ENCODE measurements at places on chromosomes 3 and 15.

- no peak for DNase-seq
Observed at GRCh38 chr3:40661284-40661683, 136.5 kb downstream of the ZNF621 start.

DNA sequence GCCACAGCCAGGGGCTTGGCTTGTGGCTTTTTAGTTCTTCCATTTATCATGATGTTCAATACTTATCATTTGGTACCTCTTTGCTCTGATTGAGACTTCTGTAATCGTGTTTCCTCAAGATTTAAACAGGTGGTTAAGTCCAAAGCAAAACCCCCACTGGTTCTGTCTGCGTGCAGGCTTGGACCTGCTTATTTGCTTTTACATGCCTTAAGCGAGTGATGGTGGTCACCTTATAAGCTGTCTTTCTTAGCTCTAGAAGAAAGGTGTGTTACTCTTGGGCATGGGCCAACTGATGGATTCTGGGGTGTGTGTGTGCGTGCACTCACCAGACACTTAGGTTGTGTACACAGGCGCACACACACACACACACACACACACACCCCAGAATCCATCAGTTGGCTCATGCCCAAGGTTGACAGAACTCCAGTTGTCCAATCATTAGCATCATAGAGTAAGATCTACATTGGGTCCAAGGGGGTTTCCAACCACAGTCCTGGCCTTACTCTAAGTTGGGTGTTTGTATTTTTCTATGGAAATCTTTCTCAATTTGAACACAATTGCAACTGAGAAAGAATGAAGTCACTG, 1.2 kb downstream of the MYZAP start:
- DNase-seq = no peak

- DNase-seq = no peak
Observed at GRCh38 chr3:23611737-23612295, 193.9 kb upstream of the UBE2E1 start.

- DNase-seq = no peak
Observed at GRCh38 chr3:172707967-172708366, 2.9 kb downstream of the NCEH1 start.

DNA sequence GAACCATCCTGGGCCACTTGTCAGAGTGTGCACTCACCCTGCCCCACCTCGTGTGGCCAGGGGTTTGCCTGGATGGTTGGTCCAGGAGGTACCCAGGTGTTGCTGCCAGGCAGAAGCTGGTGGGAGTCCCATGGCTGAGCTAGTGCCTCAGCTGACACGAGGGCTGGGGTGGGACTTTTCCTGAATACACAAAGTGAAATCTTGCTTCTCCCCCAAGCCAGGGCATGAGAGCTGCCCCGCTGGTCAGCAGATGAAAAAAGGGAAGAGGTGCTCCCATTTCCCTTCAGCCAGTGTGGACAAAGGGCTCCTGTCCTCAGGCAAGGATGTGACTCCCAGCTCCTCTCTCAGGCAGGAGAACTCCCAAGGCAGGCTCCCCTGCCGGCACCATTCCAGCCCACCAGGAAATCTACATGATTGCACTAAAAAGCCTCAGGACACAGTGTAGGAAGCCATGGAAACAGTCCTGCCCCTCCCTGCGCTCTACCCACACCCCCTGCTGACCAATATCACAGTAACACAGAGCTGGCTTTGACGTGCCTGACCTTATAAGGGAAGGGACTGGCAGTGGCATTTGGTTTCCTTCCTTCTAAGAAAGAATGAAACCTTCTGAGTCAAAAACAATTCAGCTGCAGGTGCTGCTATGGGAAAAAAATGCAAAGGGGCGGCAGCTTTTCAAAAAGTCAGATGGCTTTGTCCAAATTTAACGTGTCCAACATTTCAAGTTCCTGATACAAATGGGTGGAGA, 33.9 kb downstream of the MYO5C start:
- DNase-seq = peak; percentile 29

DNA sequence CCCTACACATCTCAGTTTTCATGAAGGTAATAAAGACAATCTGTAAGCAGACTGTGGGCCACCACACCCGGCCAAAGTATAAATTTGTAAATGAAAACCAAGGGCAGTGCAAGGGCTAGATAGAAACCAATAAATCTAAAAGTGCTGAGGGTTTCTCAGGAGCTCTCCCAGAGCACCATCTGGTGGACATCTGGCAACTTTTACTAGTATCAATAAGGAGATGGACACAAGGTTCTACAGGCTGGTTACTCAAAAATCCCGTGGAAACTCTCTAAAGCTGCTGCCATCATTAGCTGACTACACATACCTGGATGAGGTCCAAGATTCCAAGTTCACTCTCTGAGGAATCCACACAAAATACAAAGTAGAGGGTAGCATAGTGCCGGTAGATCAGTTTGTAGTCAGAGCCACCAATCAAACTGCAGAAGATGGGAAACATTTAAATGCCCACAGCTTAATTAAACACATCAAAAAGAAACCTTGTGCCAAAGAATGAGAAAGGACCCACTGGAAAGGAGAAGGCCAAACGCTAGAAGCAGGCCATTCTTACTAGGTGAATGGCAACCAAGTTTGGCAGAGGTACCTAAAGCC, 5.5 kb downstream of the AP3S2 start:
- no peak for DNase-seq

- no peak for DNase-seq
Observed at GRCh38 chr15:84814916-84815315, 2.2 kb upstream of the ALPK3 start.

DNA sequence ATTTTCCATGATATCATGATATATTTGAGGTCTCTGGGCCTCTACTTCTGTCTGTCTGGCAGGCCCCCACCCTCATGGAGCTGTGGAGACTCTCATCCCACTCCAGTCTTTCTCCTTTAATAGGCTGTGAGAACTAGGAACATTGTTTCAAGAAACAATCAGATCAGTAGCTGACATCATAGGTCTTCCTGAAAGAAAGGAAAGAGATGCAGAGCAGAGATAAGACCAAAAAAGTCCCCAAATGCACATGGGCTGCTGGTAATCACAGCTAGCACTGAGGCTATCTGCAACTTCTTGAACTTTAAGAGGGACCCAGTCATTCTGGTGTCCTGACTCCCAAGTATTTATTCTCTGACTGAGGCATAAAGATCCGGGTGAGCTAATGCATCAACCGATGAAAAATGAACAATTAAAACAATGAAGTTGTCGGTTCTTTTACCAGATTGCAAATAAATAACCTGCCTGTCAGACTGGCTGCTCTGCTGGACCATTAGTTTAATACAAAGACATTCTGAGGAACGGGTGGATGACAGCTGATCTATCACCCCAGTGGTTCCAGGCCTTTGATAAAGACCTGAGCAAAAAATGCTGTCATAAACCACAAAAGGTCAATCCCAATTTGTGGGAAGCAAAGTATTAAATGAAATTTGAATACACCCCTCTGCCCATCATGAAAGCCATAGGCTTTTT, 780.8 kb upstream of the GOLIM4 start:
- DNase-seq = no peak

GRCh38 chr3:173510565-173510964, 113.0 kb downstream of the NLGN1 start:
- no peak for DNase-seq

GRCh38 chr3:42655980-42656679, 2.6 kb downstream of the ZBTB47 start:
- no peak for DNase-seq

GRCh38 chr3:119403201-119403600, 60.2 kb downstream of the TMEM39A start:
- no peak for DNase-seq

- DNase-seq = no peak
Observed at GRCh38 chr3:134251731-134252391, 1.2 kb upstream of the RYK start.

- no peak for DNase-seq
Observed at GRCh38 chr3:193948459-193948858, 187.5 kb upstream of the HES1 start.

DNA sequence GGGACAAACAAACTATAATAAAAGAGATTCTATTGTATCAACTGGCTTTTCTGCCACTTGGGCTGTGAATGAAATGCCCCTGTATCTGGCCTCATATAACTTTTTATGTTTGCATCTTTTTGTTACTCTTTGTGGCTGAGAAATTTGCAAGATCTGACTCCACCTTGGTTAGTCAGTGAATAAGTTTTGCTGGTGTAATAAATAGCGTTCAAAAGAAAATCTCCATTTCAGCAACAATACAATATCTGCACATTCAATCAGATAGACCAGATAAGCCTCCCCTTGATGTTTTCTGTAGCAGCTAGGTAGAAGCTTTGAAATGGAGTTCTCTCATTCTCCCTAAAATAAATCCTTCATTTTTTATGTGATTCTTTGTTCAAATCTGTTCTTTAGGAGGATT, 12.0 kb downstream of the TRAT1 start:
- no peak for DNase-seq

- no peak for DNase-seq
Observed at GRCh38 chr3:106347350-106347749, 478.5 kb upstream of the CBLB start.

- no peak for DNase-seq
Observed at GRCh38 chr3:24387000-24387399, 107.7 kb downstream of the THRB start.

DNA sequence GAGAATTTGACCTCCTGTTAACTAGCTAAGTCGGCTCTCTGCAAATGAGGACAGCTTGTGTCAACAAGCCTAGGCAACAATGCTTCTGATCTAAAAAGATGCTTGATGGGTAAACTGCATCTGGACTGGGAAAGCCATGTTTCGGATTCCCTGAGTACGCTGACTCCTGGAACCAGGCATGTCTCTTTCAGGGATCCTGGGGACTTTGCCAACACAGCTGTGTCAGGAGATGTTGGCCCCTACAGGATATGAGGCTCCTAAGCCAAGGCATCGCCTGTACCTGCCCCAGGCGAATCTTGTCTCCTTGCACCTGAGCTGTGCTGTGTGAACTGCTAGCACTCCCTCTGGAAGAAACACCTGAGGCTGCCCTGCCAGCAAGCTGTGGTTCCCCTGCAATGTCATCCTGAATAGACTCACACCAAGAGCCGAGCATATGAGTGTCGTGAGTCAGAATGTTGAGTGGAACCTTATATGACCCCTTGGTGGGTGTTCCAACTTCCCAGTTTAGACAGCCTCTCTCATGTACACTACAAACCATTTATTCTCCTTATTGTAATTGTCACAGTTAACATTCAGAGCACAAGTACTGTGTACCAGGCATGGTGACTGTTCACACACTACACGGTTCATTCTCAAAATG, 17.0 kb downstream of the EOGT start:
- no peak for DNase-seq

GRCh38 chr3:17605032-17605431, 137.4 kb downstream of the TBC1D5 start:
- DNase-seq = no peak

DNA sequence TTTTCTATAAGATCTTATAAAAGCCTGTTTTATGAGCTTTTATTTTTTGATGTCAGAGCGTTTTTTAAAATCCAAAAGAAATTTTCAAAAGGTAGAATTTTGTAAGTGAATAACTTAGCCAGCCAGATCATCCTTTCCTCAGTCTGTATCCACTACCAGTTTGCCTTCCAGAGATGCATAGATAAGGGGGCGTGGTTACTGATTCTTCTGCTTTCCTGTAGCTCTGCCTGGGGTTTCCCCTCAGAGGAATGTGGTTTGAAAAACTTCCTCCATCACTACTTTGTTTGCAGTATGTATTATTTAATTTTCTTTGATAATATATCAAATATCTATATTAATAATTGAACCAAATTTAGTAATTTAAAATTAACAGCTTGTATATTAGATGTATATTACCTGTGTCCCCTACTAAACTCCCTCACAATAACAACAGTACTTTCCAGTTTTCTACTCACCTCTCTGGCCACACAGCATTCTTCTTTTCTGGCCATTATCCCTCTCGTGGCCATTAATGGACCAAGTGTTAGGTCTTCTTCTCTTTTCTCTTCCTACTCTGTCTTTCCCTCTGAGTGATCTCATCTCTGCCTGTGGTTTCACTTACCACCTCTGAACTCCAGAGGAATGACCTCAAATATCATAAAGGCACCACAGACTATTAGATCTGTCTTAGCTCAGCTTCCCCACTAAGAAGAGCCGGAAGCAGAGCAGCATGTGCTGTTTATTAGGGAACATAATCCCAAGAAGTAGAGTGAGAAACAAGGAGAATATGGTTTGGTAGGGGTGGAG, 239.7 kb downstream of the UBE2E2 start:
- no peak for DNase-seq

- DNase-seq = no peak
Observed at GRCh38 chr3:152051501-152052404, 178.3 kb downstream of the SUCNR1 start.

GRCh38 chr3:173411375-173411973, 13.9 kb downstream of the NLGN1 start:
- no peak for DNase-seq

- no peak for DNase-seq
Observed at GRCh38 chr3:156483426-156483825, 71.5 kb downstream of the SSR3 start.

- DNase-seq = no peak
Observed at GRCh38 chr15:92098869-92099268, 245.4 kb downstream of the SLCO3A1 start.

DNA sequence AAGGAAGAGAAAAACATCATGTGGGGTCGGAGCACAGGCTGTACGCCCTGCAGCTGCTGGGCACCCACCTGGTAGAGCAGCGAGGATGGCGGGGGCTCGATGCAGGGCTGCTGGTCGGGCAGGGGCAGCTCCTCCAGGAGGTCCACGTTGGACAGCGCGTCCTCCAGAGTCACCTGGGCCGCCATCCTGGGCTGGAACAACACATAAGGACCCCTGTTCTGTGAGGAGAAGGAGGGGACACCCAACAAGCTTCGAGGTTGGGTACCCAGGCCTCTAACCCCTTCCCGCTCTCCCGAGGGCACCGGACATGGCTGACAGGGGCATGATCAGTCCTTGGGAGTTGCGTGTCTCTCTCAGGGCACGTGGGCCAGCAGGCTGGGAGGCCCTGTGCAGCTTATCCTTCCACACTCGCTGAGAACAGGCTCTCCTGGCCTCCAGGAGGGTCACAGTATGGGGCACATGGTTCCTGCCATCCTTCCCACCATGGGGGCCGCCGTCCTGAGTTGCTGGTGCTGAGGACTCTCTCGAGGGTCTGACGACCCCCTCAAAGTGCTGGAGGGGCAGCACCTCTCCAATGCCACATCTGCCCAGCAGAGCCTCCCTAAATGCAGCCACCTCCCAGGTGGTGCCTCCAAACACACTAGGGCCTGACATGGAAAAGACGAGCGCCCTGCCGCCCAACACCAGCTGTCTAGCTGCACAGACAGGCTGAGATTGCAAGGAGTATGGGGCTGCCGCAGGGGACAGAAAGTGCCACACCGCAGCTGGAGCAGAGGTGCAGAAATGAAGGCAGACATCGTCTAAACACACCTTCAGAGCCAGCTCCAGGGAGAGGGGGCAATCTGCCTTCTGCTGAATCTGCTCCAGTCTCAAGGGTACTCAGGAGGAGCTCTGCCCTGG, 32.8 kb downstream of the CYFIP1 start:
- no peak for DNase-seq

- no peak for DNase-seq
Observed at GRCh38 chr3:24211381-24211780, 266.3 kb downstream of the NR1D2 start.

DNA sequence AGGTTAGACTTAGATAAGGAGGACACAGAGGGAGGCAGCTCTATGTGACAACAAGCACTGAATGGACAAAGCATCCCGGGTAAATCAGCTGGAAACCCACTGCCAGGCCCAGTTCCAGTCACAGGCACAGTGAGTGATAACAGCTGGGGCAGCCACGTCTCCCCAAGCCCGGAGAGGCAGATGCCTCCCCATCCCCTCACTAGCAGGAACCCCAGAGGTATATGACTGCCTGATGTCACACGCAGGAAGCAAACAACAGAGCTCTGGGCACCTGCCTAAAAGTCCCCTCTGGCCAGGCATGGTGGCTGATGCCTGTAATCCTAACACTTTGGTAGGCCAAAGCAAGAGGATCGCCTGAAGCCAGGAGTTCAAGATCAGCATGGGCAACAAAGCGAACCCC, 18.2 kb downstream of the C15orf62 start:
- no peak for DNase-seq

Measured in stimulated activated naive CD4-positive, alpha-beta T cell treated with Interleukin-2 at 50 U/mL for 16 hours (primary cell).